ENCODE measurements at places on chromosomes 7 and 10.

DNA sequence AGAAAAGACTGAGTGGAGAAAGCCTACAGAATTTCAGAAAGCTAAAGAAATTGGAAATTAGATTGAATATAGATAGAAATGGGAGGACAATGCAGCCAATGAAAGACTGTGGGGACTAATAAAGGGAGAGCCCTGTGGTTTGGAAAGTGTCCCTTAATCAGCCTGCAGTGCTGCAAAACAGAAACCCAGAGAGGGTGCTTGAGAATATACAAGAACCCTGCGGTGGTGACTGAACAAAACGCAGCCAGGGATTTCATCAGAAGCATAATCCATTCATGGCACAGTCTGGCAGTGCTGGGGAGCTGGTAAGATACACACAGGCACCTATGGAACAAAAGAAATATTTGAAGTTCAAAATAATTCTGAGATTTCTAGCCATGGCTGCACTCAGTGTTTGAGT lies 19.1 kb downstream of the CEP41 start:
- DNase-seq = peak; percentile 71

DNA sequence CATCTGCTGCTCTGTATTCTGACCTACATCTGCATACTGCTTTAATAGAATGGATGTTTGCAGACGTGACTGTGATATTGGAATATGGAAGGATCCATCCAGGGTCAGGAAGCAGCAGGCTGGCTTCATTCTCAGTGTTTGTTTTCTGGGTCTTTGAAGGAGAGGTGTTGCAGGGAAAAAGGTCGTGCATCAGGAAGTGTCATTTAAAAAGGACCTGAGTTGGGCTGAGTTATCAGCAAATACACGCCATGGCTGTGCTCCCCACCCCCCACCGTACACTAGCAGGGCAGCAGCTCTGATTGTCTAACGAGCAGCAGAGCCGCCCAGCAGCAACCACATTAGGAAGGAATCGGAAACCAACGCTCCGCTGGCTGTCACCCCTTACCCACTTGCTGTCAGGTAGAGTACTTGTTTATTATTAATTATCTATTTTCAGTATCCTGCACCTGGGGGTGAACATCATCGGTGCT lies 63.1 kb upstream of the STEAP1B start:
- DNase-seq = no peak

GRCh38 chr7:158573310-158573709 lies 14.3 kb downstream of the PTPRN2 start:
- no peak for DNase-seq

GRCh38 chr10:75432763-75433162 lies 1.3 kb downstream of the LRMDA start:
- DNase-seq = no peak

DNA sequence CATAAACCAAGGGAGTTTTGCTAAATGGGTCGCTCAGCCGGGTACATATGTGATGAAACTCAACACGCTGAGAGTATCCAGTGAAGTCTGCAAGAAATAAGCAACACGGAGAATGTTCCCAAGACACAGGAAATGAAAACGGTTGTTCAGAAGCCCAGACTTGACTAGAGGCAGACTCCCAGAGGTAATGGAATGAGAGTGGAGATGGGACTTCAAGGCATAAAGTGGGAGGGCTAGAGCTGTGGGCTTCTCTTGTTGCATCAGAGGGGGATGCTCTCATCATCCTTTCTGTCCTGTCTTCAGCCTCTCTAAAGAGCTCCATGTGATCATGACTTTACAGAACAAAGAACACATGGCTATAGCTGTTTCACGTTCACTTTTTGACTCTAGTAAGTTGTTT lies 88.3 kb downstream of the BAMBI start:
- no peak for DNase-seq

- DNase-seq = peak; percentile 42
These were observed 8.6 kb downstream of the VIM start for GRCh38 chr10:17236468-17237148.

GRCh38 chr7:30842542-30843451 lies 68.9 kb upstream of the AQP1 start:
- no peak for DNase-seq

GRCh38 chr10:122988501-122988900 lies 8.3 kb downstream of the PSTK start:
- DNase-seq = no peak

- no peak for DNase-seq
These were observed 666.1 kb upstream of the FOXK1 start for GRCh38 chr7:4015996-4016395.

- no peak for DNase-seq
These were observed 72.2 kb downstream of the VWC2 start for GRCh38 chr7:49845626-49846025.

GRCh38 chr7:961546-962400 lies 7.3 kb upstream of the ADAP1 start:
- no peak for DNase-seq

GRCh38 chr7:78159545-78159944 lies 361.0 kb downstream of the PHTF2 start:
- no peak for DNase-seq

DNA sequence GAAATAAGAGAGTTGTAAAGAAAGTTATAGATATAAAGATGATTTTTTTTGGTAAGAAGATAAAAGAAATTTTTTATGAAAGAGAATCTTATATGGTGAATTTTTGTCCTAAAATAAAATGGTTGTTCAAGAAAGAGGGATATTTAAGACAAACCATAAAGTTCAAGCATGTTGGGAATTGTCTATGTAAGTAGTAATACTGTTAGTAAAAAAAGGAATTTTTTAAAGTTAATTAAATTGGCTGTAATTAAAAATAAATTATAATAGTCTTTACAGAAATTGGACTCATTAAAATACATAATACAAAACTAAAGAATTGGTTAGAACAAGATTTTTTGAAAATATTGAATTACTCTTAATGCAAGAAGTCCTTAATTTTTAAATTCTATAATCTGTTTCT lies 10.1 kb upstream of the DYNC2I1 start:
- DNase-seq = no peak

DNA sequence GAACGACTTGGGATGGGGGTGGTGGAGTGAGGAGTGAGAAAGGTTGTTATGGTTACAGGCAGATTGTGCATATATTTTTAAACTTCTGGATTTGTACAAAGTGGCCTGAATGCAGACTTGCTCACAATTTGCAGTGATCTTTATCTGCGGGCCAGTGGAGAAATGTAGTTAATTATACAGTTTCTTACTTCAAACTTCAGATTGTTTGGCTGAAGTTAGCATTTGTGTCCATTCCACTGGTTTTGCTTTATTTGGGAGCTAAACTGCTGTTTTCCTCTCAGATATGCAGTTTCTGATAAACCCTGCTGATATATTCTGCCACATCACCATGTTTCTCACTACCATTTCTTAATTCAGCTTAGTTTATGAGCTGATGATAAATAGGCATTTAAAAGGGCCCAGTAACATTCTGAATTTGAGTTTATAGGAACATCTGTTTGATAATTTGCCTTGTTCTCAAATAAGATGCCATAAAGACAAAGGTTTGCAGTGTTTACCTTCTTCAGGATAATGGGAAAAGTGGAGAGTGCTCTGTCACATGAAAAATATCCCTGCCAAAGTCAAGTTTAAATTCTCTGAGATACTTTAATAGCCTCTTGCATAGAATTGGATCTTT lies 170.1 kb downstream of the ST7 start:
- no peak for DNase-seq

DNA sequence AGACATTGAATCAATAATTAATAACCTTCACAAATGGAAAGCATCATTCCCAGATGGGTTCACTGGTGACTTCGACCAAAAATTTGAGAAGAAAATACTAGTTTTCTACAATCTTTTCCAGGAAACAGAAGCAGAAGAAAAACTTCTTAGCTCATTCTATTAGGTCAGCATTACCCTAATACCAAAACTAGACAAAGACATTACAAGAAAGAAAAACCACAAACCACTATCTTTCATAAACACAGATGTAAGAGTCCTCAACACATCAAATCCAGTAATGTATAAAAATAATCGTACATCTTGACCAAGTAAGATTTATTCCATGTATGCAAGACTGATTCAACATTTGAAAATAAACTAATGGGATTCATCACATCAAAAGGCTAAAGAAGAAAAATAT lies 64.0 kb upstream of the CDK1 start:
- peak; percentile 38 for DNase-seq

DNA sequence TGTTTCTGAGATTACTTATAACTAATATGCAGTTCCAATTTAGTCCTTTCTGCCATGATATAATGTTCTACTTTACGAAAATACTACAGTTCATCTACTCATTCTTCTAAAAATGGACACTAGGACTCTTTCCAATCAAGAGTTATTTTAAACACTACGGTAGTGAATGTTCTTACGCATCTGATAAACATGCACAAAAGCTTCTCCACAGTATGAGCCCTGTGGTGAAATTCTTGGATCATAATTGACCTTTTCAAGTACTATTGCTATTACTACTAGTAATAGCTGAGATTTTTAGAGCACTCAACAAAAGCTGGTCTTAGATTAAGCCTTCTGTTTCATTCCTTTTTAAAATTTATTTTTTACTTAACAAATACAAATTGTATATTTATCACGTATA lies 106.4 kb downstream of the CH25H start:
- peak; percentile 61 for DNase-seq

DNA sequence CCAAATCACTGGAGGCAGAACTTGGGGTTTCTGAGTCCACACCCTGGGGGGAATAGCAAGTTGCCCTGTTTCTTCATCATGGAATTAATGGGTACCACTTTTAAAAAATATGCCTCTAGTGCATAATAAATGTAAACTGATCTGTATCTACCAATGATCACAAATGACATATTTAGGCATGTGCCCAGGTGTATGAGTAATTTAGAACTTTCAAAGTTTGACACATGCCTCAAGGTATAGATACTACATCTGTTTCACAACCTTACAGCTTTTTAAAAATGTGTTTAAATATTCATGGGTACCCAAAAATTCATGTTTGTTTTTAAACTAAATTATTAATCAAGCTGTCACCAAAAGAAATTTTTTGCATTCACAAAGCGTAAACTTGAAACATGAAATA lies 226.0 kb downstream of the KIAA1217 start:
- DNase-seq = no peak

GRCh38 chr10:109393425-109393824 lies 529.9 kb downstream of the XPNPEP1 start:
- DNase-seq = no peak

GRCh38 chr7:7002418-7003062 lies 176.5 kb upstream of the CCZ1B start:
- no peak for DNase-seq

DNA sequence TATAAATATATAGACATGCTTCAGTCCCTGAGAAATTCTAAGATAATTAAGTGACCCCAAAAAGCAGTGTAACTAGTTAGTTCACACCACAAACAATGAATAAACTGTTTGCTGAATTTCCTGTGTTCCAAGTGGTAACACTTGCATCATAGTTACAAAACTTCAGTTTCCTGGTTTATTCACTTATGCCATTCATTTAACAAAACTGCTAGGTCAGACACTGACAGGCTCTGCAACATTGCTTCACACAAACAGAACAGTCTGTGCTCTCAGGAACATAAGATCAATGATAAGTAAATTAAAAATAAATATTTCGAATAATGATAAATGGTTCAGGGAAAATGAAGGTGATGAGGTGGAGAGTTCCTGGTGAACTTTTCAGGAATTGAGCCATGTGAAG lies 133.3 kb upstream of the NAMPT start:
- DNase-seq = no peak

GRCh38 chr7:94301024-94301586 lies 93.6 kb upstream of the COL1A2 start:
- peak; percentile 99 for DNase-seq

GRCh38 chr7:99080679-99081078 lies 63.2 kb downstream of the SMURF1 start:
- no peak for DNase-seq

DNA sequence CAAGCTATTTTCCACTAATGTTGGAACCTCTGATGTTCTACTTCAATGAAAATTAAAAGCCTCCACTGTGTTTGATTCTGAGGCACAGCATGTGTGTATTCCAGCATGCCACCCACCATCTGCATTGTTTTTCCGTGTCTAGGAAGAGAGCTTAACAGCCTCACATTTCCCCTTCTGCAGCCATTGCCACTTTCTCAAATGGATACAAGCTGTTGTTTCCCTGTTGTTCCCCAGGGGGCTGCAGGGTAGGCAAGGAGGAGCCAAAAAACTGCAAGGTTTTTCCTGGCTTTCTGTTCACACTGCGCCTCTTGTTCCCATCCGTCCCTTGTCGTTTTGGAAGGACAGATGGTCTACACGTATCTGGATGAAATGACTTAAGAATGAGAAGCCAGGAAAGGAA lies 72.3 kb upstream of the DNAJB12 start:
- no peak for DNase-seq

All from astrocyte of the spinal cord (primary cell).